ENCODE measurements at places on chromosomes 7 and 10.

GRCh38 chr10:129438024-129438423 is 29.0 kb upstream of the MGMT start:
- DNase-seq, result no peak

DNA sequence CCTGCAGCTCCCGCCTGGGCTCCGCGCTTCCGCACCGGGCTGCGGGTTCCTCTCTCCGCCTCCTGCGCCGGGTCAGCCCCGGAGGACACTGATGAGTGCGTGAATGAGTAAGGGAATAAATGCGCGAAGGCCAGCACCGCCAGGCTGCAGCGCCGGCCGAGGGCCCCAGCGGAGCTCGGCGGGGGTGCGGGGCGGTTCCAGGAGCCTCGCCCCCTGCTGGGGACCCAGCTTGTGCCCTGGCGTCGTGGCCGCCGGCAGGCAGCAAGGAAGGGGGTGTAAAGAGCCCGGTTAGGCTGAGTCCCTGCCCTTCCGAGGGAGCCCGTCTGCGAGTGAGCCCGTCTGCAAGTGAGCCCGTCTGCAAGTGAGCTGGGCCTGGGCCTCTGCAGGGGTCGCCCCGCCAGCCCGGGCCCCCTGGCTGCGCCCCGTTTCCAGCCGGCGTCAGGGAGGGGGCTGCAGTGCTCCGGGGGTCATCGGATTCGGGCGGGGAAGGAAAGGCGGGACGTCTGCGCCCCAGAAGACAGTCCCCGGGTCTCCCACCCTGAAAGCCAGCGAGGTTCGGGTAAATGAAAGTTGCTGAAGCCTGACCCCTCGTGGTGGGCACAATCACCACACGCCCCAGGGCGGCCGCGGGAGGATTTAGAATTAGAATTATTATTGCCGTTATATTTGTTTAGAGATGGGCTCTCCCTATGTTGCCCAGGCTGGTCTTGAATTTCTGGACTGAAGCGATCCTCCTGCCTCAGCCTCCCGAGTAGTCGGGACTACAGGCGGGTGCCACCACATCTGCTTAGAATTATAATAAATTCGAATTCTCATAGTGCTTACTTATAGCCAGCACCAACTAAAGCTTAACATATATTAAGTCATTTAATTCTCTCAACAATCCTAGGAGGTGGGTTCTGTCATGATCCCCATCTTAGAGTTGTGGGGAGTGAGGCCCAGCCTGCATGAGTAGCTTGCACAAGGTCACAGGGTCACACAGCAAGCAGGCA is 8.6 kb upstream of the CRYGN start:
- peak; percentile 87 for DNase-seq

GRCh38 chr10:93904901-93905300 is 11.1 kb downstream of the SLC35G1 start:
- no peak for DNase-seq

GRCh38 chr7:88046839-88047573 is 113.0 kb downstream of the ADAM22 start:
- no peak for DNase-seq

GRCh38 chr10:112246-112645 is 23.0 kb upstream of the ZMYND11 start:
- DNase-seq, result no peak

GRCh38 chr7:81066797-81067196 is 147.9 kb upstream of the SEMA3C start:
- no peak for DNase-seq

DNA sequence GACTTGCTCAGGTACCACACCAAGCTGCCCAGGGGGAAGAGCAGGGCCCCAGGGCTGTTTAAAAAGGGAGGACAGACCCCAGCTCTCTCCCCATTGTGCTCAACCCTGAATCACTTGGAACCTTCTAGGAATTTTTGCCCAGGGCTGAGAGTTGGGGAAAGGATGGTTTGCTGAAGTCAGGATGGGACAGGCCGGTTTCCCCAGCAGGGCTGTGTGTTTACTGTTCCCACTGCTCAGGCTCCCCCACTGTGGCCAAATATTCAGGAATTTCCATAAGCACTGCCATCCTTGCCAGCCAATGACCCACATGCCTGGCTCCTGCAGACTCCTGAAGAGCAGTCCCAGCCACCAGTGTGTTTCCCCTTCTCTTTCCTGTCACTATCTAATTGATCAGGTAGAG is 120.7 kb downstream of the WDFY4 start:
- no peak for DNase-seq

DNA sequence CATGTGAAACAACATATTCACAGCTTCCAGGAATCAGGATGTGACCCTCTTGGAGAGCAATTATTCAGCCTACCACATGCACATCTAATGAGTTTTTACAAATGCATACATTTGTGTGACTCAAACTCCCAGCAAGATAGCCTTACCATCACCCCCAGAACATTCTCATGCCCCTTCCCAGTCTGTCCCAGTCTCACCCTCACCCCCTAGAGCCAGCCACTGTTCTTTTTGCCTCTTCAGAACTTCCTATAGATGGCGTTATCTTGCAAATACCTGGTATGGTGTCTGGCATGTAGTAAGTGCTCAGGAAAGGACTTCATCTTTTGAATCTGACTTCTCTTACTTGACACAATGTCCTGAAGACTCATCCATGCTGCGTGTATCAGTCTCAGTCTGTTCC is 23.9 kb upstream of the AOC1 start:
- DNase-seq, result no peak

- DNase-seq, result peak; percentile 70
Measured at GRCh38 chr7:1225441-1226185, 7.1 kb upstream of the UNCX start.

DNA sequence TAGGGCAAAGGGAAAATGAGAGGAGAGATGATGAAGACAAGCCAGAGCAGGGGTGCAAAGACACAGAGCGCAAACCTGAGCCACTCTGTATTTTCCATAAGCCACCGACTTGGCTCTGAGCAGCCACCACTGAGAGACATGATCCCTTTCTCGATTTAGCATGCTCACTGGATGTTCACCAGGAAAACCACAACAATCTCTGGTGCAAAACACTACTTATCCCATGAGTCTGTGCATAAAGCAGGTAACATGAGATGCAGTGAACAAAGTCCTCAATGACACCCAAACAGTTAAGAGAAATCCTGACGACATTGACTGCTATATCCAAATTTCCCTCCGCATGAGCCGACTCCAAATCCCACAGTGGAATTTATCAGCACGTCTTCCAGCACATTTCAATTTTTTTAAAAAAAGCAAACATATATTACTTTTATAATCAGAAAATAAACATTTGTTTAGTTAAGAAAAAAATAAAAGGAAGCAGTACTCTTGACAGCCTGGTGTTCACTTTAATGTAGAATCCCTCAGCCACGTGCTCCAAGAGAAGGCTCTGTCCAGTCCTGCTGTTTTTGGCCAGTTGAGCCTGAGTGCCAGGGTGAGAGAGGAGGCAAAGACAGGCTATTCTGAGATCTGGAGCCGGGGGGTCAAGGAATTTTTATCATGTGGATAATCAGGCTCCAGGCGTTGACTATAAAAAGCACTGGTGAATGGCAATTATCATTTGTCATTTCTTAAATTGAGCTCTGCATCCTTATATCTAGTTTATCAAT is 238.4 kb downstream of the KCNMA1 start:
- no peak for DNase-seq

DNA sequence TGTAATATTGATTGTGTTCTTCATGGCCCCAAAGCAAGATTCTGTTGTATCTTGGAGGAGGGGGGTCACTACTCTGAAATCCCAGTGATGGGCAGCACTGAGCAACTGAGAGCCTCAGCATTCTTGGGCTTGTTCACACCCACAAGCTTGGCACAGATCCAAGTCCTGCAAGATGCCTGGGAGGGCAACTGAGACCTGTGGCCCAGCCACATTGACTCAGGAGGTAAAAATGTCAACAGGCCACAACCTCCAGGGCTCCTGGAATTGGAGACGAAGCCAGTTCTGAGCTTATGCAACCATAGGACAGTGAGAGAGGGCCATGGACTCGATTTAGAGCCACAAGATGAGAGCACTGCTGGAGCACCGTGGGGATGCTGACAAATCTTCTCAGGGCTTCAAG is 3.1 kb upstream of the DOCK1 start:
- DNase-seq, result no peak

GRCh38 chr10:74165530-74165901 is 14.5 kb downstream of the ADK start:
- DNase-seq, result no peak

DNA sequence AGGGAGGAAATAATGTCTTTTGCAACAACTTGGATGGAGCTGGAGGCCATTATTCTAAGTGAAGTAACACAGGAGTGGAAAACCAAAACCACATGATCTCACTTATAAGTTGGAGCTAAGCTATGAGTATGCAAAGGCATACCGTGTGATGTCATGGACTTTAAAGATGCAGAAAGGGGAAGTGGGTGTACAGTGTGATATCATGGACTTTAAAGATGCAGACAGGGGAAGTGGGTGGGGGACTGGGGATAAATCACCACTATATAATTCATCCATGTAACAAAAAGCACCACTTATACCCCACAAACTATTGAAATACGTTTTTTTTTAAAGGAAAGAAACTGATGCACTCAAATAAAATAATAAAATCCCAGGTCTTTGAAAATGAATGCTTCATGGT is 29.5 kb downstream of the LYZL2 start:
- no peak for DNase-seq

GRCh38 chr10:44049301-44050015 is 335.4 kb downstream of the CXCL12 start:
- DNase-seq, result no peak

DNA sequence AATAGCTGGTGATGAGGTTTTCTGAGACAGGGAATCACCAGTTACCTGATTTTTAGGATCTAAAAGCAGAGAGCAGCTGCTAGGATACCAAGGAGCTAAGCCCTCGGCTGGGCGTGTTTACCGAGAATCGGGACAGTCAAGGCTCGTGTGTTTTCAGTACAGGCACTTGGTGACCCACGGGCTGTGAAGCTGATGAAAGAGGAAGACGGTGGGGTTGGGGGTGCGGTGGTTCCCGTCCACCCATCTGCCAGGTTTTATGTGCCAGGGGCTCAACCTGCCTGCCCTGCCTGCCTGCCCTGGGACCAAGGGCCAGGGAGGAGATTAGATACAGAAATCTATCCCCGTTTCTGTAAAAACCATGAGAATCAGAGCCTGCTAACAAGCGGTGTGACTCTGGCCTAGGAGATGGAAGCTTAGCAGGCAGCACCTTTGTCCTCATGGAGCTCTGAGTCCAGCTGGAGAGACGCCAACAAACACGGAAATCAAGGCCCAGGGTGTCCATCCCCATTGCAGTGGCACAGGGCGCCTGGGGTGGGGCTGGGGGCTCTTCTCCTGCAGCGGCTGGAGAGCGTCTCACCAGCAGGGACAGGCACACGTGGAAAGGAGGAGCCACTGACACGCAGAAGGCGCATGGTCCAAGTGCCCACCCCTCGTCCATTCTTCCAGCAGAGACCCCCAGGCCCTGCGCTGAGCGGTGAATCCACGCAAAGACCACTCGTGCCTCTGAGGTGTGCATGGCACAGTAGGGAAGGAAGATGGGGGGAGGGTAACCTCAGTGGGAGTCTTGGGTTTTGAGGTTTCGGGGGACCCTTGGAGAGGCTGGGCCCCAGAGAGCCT is 265.0 kb upstream of the TCERG1L start:
- DNase-seq, result no peak

GRCh38 chr10:7471720-7472367 is 61.0 kb upstream of the SFMBT2 start:
- no peak for DNase-seq

DNA sequence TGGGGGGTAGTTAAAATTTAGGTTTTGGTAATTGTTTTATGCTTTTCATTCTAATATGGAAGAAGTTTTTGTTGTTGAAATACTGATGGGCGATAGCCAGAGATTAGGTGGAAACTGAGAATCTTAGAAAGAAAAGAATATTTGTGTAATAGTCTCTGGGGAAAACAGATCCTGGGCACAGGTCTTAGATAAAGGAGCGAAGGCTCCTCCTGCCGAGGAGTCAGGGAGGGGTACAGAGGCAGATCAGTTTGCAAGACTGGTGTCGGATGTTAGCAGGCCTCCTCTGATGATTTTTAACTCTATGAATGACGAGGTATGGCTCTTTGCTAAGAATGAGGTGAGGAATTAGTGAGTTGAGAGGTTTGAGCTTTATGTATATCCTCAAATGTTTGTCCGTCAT is 339.7 kb downstream of the HGF start:
- no peak for DNase-seq

DNA sequence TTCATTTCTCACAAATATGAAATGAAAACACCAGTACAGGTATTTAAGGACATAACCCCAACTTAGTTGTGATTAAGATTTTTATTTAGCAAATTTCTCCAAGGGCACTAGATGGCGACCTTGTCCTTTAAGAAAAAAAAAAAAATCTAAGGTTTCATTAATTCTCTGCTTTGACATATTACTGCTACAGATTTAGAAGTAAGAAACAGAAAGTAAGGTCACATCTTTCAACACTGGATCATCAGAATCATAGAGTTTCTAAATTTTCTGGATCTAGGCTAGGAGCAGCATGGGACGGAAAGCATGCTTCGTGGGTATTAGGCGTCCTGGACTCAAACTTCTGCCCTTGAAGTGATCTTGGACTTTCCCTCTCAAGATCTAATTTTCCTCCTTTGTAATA is 85.5 kb upstream of the PRKG1 start:
- DNase-seq, result no peak

DNA sequence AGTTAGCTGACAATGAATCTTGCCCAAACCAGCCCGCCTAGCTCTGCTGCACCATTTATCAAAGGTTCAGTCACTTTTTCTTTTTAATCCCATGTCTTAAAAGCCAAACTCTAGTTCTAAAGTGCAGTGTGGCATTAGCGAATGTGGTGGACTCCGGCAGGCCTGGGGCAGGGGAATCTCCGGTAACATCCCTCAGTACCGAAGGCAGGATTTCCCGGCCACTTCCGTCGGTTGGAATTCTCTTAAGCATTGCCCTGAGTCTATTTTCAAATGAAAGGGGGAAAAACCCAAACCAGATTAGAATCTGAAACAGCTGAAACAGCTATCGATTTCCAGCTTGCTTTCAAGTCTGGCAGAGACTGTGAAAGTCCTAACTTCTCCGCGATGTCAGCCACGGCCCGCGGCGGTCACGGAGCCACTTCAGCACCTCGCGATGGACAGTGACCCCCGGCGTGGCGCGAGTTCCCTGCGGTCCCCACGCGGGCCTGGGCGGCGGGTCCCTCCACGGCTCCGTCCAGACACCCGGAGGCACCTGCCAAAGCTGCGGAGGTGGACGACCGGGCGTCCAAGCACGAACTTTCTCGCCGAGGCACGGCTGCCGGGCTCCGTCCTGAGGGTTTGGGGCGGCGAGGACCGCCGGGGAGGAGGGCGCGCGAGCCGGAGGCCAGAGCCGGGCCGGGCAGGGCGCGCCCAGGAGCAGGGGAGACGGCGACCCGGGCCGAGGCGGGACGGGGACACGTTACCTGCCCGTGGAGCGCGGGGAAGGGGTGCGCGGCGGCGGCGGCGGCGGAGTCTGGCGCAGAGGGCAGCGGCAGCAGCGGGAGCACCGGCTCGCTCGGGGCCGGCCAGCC is 745 bp downstream of the TCERG1L start:
- no peak for DNase-seq

GRCh38 chr7:52586704-52587103 is 448.7 kb upstream of the POM121L12 start:
- no peak for DNase-seq

GRCh38 chr7:90413185-90413528 is 9.9 kb downstream of the CLDN12 start:
- DNase-seq, result no peak

GRCh38 chr7:20158684-20159083 is 58.5 kb downstream of the MACC1 start:
- DNase-seq, result no peak

GRCh38 chr7:142581341-142581740 is 167.9 kb upstream of the PRSS1 start:
- DNase-seq, result peak; percentile 29

All from activated T-cell treated with anti-CD3 and anti-CD28 coated beads, Interleukin-2, amount 50 U/mL, for 48 hours (primary cell).